T-cell (primary cell): ENCODE measurements at places on chromosomes 3 and 15.

DNA sequence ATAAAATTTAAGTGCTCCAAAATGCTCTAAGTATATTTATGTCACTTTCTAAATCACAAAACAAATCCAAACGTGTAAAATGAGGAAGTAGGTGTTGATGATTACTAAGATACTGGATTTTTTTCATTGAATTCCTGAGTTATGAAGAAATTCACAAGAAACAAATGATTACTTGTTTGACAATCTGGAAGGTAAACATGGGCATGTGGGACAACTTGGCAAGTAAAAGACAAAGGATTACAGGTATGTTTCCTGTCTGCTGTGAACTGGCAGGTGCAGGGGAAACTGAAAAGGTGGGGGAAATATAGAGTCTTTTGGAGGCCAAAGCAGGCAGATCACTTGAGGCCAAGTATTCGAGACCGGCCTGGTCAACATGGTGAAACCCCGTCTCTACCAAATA is 252.7 kb upstream of the AZI2 start:
- no peak for DNase-seq

DNA sequence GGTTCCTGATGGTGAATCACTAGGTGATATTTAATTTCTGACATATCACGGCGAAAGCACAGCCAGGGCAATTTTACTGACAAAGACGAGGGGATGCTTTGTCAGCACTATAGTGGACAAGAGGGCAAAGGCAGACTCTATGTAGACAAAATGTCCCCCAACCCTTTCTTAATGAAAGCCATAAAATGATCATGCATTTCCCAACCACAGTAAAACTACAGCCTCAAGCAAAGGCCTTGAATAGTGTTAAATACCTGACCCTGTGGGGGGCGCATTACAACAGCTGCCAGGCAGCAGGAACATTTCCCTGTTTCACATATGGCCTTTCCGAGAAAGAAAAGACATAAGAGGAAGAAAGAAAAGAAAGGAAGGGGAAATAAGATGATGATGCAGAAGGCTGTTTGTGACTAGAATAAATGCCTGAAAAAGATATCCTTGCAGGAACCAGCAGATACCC is 49.5 kb downstream of the GLDN start:
- DNase-seq: no peak

DNA sequence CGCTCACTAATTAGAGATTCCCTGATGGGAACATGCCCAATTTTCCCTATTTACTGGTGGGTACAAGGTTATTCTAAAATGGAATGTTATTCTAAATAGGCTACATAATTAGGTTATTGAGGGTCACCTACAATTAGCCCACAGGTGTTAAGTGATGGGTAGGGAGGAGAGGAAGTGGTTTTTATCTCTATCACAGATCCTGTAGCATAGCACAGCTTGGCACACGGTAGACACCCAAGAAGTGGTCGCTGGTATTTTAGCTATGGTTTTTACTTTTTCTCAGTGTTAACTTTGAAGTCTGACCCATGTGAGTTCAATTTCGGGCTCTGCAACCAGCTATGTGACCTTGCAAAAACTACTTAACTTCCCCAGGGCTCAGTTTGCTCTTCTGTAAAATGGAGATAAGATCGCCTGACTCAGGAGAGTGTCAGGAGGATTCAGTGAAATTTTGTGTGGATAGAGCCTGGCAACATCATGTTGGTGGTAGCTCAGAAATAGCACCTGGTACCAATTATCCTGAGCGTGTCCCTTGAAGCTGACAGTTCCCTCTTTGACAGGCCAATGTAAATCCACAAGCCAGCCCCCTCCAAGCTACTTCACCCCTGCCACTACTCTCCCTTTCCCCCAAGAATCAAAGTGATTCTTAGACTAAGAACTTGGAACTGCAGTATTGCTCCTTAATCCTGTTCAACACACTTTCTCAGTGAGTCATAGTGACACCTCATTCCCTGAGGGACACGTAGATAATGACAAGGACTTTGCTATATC is 8.7 kb upstream of the LMCD1 start:
- no peak for DNase-seq

- DNase-seq: no peak
Observed at GRCh38 chr15:83287541-83288027, 3.1 kb upstream of the BNC1 start.

DNA sequence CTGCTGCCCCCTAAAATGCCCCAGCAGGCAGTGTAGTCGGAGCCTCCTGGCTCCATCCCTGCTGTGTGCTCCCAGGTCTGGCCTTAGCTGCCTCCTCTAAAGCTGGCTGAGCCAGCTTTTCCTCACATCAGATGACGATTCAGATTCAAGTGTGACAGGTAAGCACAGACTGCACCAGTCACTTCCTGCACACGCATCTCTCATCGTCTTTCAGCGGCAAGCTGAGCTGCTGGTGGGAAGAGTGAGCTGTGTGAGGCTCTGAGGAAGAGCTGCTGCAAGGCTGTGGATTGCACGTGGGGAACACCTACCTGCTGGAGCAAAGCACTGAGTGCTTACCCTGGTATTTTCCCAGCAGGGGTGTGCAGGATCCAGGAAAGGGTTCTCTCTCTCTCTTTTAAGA is 88.4 kb upstream of the RPL32 start:
- DNase-seq: no peak

DNA sequence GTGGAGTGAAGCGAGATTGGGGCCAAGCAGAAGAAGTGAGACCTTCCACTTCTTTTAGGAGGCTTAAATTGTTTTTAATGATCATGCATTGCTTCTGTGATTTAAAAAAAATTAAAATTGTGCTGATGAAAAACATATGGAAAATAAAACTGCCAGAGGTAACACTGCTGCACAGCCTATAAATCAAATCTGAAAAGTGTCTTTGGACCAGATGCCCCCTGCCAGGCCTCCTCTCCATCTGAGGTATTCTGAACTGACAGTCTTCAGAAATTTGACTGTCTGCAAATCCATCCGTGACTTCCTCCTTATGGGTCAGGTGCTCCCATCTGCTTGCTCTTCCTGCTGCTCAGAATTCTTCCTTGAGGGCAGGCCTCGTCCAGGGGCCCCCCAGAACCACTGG is 108.5 kb upstream of the NR2E3 start:
- DNase-seq: no peak

GRCh38 chr3:147418808-147419701 is 9.9 kb downstream of the ZIC1 start:
- DNase-seq: no peak
